Stimulated activated effector memory CD8-positive, alpha-beta T cell treated with anti-CD3 and anti-CD28 coated beads, Interleukin-12 subunit alpha, Interleukin-12 subunit beta, amount 100 ng/mL, for 72 hours (primary cell): ENCODE measurements at places on chromosomes 6 and 20.

GRCh38 chr20:23645575-23645974, 7.8 kb upstream of the CST3 start:
- DNase-seq: no peak

GRCh38 chr6:89291256-89291819, 23.8 kb downstream of the GABRR2 start:
- no peak for DNase-seq

- DNase-seq: no peak
These were observed 113.2 kb upstream of the TENT5A start for GRCh38 chr6:81865712-81866111.

DNA sequence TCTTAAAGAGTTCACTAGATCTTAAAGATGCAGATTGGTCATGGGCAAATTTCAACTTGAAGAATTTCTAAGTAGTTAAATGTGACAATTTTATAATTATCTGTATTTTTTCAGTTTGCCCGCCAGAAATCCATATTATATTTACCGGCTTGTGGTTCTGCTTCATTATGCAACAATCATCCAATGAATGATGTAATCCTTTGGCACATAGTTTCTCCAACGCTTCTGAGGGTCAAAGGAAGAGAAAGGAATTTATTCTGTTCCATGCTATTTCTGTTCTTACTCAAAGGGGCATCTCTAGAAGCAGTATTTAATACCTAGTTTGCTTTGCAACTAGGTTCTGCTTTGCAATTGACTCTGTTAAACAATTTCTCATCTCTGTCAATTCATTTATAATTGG, 359.3 kb upstream of the PLCB4 start:
- DNase-seq: no peak

DNA sequence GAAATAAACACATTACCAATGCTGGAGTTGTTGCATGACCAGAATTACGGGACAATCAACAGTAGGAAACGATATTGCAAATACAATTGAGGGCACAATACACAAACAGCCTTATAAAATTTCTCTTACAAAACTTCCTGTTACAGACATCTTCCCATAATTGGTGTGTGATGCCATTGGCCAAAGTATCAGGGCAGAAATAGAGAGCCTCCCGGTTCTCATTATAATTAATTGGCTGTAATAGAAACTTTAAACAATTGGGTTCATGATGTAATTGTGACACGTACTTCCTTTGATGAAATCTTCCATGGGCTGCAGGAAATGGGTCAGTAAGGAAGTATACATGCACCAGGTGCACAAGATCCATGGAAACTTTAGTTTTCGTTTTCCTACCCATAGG, 40.3 kb upstream of the RALGAPA2 start:
- DNase-seq: no peak
